Psoas muscle (tissue), 8 donors: ENCODE measurements at places on chromosomes 16 and 17. TPM values are rescaled to one million over a fixed set of nuclear protein-coding genes. Genes with fewer than 3 reads are reported as not detected.

- peak overlapping the region; percentile 31 for H3K4me3 ChIP-seq
- H3K36me3 ChIP-seq = no peaks in the 10 kb centered on the region
- no peak for DNase-seq
- H3K27me3 ChIP-seq = no peaks in the 10 kb centered on the region
- peak overlapping the region; percentile 64 for H3K27ac ChIP-seq
Observed at GRCh38 chr16:85220964-85221731, 108.9 kb upstream of the CIBAR2 start.

- peaks cover 23% of the 10 kb centered on the region for H3K4me1 ChIP-seq
- H3K4me3 ChIP-seq = peak overlapping the region; percentile 15
- H3K36me3 ChIP-seq = no peaks in the 10 kb centered on the region
- H3K27me3 ChIP-seq = no peaks in the 10 kb centered on the region
- DNase-seq = peak; percentile 71
Observed at GRCh38 chr17:79810130-79811010, 13.5 kb upstream of the CBX8 start.

DNA sequence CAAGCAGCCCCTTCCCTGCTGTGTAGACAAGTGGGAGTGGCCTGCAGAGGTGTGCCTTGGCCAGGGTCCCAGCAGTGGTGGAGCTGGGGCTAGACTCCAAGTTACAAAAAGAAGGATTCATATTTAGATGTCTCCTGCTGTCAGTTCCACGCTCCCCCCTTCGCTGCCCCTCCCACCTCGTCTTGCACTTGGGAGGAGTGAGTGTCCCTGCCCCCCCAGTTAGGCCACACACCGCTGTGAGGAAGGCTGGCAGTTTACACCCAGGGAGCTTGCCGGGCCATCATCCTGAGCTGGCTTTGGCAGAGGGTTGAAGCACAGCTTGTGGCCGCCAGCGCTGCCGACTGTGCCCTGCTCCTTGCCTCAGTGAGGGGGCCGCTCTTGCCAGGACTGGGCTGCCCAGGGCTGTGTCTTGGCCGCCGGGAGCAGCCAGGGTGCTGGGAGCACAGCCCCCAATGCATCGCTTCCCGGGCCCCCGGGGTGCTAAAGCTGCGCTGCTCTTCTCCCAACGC lies 44.3 kb downstream of the ELAC2 start:
- peaks cover 6% of the 10 kb centered on the region for H3K4me1 ChIP-seq
- peak overlapping the region; percentile 53 for H3K4me3 ChIP-seq
- peaks cover 13% of the 10 kb centered on the region for H3K27me3 ChIP-seq
- H3K36me3 ChIP-seq = no peaks in the 10 kb centered on the region
- DNase-seq = no peak

DNA sequence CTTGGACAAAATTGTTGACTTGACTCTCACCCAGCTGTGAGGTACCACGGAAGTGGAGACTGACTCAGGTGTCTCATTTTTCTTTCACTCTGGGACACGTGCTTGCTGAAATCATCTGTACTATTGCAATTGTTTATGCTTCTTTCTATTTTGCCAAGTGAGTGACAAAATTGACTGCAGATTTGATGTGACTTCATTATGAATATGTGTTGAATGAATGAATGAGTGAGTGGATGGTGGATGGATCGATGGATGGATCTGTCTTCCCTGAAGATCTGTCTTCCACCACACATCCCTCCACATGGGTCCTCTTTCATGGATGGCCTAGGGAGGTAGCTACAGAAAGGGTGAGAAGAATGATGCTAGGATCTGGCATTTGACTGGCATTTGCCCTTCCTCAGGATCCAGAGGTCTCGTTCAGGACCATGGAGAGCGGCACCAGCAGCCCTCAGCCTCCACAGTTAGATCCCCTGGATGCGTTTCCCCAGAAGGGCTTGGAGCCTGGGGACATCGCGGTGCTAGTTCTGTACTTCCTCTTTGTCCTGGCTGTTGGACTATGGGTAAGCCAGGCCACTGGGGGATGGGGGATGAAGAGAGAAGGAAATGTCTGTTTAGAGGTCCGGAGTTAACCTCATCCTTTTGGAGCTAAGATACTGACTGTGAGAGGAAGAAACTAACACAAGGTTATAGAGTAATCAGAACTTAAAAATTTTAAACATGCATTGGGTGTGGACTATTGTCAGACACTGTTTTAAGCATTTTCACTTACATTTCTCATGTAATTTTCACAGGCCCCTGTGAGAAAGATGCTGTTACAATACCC lies 12.7 kb downstream of the SLC5A11 start:
- DNase-seq = peak; percentile 23
- H3K4me3 ChIP-seq = no peak overlapping the region
- H3K27me3 ChIP-seq = no peaks in the 10 kb centered on the region
- H3K36me3 ChIP-seq = no peaks in the 10 kb centered on the region
- no peak overlapping the region for H3K27ac ChIP-seq

DNA sequence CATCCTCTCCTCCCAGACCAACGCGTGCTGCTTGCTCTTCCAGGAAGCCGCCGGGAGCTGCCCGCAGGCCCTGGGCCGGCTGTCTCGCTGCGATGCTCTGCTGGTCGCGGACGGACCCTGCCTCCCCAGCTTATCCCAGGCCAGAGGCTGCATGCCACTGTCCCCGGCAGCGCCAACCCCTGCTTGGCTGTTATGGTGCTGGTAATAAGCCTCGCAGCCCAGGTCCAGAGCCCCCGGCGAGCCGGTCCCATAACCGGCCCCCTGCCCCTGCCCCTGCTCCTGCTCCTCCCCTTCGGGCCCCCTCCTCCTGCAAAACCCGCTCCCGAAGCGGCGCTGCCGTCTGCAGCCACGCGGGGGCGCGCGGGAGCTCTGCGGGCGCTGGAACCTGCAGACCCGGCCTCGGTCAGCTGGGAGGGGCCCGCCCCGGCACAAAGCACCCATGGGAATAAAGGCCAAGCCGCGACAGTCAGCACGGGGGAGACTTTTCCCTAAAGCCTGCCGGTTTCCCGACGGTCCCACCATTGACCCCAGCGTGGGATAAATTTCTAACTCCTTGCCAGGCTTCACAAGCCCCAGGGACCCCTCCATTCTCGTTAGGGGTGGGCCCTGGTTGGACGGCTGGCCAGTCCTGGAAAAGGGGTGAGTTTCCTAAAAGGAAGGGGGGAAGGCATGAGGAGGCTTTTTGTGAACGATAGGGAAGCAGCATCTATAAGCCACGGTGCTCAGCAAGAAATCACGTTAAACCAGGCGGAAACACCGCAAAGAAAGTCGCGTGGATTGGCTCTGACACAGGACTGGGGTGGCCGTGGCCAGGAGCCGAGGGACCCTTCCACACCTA lies 11.2 kb downstream of the ENPP7 start:
- no peaks in the 10 kb centered on the region for H3K4me1 ChIP-seq
- DNase-seq = peak; percentile 73
- peaks cover 13% of the 10 kb centered on the region for H3K27me3 ChIP-seq
- no peaks in the 10 kb centered on the region for H3K36me3 ChIP-seq

SPHK1 gene
- 5.3 TPM for total RNA-seq

MEIOB gene
- total RNA-seq = not detected

RTN4RL1 gene
- 1.6 TPM for total RNA-seq
